ENCODE measurements at places on chromosomes 5 and 9. TPM values are rescaled to one million over a fixed set of nuclear protein-coding genes. Genes with fewer than 3 reads are reported as not detected.

GRCh38 chr9:121399883-121400607, 30.0 kb upstream of the STOM start:
- peak; percentile 92 for DNase-seq

Gene XRCC4
- total RNA-seq: 17.2 TPM

Gene TMEM38B
- 19.3 TPM for total RNA-seq

- DNase-seq: no peak
Observed at GRCh38 chr5:87354496-87354895, 58.2 kb downstream of the CCNH start.

- no peak for DNase-seq
Observed at GRCh38 chr5:163889369-163889768, 383.9 kb downstream of the MAT2B start.

Gene ADAMTS13
- 2.3 TPM for total RNA-seq

Gene LRRC26
- total RNA-seq: not detected

DNA sequence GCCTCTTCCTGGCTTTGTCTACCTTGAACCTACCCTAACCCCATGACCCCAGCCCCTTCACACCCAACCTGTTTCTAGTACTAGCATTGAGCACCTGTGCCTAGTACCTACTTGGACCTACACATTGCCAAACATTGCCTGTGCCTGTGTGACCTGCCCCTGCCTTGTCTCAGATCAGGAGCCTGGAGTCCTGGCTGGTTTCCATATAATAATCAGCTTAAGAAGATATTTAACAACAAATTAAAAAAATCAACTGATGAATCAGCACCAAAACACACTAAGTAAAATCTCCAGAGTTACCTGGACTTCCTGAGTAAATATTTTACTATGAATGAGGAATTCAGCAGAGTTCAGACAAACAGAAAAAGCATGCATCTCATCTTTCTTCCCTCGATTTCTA, 17.7 kb downstream of the LPAR1 start:
- DNase-seq: no peak

GRCh38 chr5:10468256-10468655, 26.6 kb downstream of the ROPN1L start:
- no peak for DNase-seq

Gene FGF18
- total RNA-seq: 0.06 TPM

GRCh38 chr5:171954721-171955120, 51.7 kb downstream of the FBXW11 start:
- DNase-seq: no peak

- DNase-seq: no peak
Observed at GRCh38 chr5:39948341-39948740, 523.6 kb upstream of the DAB2 start.

GRCh38 chr9:83775932-83776331, 41.6 kb downstream of the GKAP1 start:
- DNase-seq: no peak

DNA sequence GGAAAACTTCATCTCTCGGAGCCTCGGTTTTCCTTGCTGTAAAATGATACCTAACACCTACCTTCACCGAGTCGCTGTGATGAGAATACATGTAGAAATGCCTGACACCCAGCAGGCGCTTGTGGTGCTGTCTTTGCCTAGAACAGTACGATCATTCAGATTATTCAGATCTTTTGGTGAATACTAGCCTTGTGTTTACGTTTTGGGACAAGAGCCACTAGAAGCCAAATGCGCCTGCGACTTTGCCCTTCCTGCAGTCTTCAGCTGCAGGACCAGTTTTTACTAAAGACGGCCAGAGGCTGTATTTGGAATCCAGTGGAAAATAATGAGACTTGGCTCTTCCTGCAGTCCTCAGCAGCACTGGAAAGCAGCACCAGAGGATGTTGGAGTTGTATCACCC, 189.6 kb downstream of the TRIO start:
- DNase-seq: no peak

GRCh38 chr9:27447031-27447683, 76.9 kb upstream of the IFNK start:
- no peak for DNase-seq

DNA sequence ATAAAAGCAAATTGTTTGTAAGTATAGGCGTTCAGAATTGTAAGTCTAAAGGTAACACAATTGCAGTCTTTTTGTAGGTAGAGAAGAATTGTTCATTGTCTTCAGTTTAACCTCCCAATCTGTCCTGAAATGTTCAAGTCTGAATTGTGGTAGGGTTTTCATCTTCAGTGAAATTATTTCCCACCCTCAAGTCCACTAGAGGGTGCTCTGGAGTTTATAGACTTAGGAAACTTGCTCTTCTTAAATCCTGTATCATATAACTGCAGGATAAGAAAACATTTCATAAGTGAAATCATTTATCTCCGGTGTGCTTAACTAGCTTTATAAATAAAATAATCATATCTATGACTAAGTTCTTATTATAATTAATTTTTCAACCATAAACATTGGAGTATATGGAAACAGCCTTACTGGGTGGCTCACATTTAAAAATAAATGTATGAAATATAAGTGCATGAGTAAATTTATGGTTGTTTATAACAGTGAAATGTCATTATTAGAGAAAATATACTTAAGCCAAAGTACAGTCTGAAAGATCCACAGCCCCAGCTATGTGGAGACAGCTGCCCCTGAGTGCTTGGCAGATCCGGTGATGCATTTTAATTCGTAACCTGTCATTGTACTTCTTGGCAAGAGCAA, 182.4 kb upstream of the OTULINL start:
- DNase-seq: peak; percentile 74

Gene MYMK
- not detected for total RNA-seq

Gene EIF4E1B
- total RNA-seq: not detected

GRCh38 chr9:15262581-15262980, 44.4 kb downstream of the TTC39B start:
- DNase-seq: no peak

Gene KCNV2
- total RNA-seq: not detected

GRCh38 chr5:11650936-11651335, 253.3 kb downstream of the CTNND2 start:
- DNase-seq: no peak

Gene SMIM33
- not detected for total RNA-seq

Gene GAS1
- 159 TPM for total RNA-seq

Gene FSTL4
- 0.26 TPM for total RNA-seq

DNA sequence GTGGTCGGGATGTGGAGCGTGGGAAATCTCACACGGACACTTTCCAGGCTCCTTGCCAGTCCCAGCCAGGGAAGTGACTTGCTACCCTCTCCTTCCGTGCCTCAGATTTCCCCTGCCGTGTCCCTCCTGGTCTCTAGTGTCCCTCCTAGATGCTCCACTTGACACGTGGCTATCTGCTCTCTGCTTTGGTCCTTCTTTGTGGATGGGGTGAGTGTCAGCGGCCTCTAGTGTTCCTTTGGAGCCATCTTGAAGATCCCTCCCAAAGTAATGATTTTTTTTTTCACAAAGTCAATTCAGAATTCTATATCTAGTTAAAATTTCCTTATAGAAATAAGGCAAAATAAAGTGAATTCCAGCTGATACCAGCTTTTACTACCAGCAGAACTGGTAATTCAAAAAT, 117.7 kb downstream of the MRPL36 start:
- DNase-seq: no peak

GRCh38 chr9:130606887-130607600, 27.7 kb downstream of the FUBP3 start:
- DNase-seq: no peak

- DNase-seq: no peak
Observed at GRCh38 chr5:64570395-64570996, 64.7 kb downstream of the RGS7BP start.

DNA sequence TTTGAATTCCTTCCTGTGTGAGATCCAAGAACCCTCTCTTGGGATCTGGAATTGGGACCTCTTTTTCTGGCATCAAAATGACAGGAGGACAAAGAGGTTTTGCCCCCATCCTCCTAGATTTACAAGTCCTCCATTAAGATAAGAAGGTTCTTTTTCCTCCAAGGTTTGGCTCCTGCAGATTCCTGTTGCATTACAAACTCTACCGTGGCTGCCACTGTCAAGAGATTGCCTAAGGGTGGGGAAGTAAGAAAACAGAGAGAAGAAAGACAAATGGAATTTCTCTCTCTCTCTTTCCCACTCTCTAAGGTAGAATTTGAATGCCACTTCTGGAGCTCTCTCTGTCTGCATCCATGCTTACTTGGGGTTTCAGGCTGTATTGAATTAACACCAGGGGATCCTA, 12.0 kb upstream of the SVEP1 start:
- no peak for DNase-seq

Gene PTTG1
- 291 TPM for total RNA-seq

- no peak for DNase-seq
Observed at GRCh38 chr5:34031966-34032365, 11.0 kb downstream of the C1QTNF3 start.

DNA sequence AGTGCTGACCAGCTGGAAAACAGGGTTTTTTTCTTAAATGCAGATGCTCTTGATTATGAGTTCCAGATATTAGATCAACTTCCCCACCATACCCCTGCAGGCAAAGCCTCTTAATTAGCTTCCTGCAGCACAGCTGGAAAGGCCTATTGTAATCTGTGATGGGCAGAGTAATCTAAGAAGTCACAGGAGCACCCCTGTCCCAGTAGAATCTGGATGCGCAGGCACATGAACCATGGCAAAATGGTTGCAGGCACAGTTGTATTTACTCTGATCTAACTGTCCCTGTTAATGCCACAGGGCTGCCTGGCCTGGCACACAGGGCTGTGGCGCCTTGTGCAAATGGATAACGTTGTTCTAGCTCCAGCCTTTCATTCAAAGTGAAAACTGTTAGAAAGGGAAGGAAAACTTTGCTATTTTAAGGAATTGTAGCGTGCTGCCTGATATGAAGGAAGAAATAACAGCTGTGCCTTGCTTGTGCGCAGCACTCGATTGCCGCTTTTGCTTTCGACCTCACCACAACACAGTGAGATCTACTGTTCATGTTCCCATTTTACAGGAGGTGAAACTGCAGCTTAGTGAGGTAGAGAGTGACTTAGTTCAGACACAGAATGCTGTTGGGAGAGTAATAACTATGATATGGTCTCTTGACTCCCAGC, 2.3 kb downstream of the TGFBI start:
- no peak for DNase-seq

Gene PSAT1
- total RNA-seq: 24.8 TPM

- DNase-seq: no peak
Observed at GRCh38 chr5:178360222-178360925, 127.8 kb upstream of the PHYKPL start.

- no peak for DNase-seq
Observed at GRCh38 chr9:95201206-95201605, 116.3 kb downstream of the FANCC start.

DNA sequence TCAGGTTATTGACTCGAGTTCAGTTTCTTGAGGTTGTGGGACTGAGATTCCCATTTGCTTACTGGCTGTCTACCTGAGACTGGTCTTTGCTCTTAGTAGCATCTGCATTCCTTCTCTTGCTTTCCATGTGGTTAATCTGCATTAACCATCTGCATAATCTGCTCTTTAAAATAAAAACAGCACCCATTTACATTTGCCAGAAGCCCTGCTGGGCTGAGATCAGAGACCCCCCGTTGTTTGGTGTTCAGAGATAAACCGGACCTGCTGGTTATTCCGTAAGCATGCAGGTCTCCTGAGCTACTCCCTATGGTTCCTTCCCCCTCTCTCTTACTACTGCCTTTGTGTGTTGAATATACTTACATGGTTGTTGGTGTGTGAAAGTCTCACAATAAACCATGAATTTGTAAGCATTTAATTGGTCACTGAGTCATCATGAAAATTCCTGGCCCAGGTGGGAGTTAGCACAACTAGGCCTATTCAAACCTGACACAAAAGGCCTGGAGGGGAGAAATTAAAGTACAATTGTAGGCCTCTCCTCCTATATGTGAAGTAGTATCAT, 396.7 kb downstream of the MRPS30 start:
- no peak for DNase-seq

Gene PAX5
- not detected for total RNA-seq

GRCh38 chr9:137034039-137034708, 2.3 kb upstream of the FUT7 start:
- no peak for DNase-seq

Gene C9orf153
- total RNA-seq: not detected

Gene CNTNAP3B
- not detected for total RNA-seq

Gene FOXD4
- 0.52 TPM for total RNA-seq

GRCh38 chr5:4480528-4481349, 659.4 kb upstream of the ADAMTS16 start:
- DNase-seq: no peak

Gene ORM1
- total RNA-seq: not detected

- DNase-seq: no peak
Observed at GRCh38 chr9:34400275-34400674, 23.6 kb upstream of the MYORG start.

Gene IER5L
- total RNA-seq: 10.7 TPM

Gene PRUNE2
- 88.1 TPM for total RNA-seq

Gene TAF11L5
- total RNA-seq: not detected

DNA sequence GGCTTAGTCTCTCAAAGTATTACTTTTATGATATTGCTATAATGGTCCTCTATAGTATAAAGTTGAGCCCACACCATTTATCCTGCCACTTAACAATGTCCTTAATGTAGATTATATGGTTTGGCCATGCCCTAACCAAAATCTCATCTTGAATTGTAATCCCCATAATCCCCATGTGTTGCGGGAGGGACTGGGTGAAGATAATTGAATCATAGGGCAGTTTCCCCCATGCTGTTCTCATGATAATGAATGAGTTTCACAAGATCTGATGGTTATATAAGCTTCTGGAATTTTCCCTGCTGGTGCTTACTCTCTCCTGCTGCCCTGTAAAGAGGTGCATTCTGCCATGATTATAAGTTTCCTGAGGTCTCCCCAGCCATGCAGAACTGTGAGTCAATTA, 498.8 kb downstream of the RAB3C start:
- no peak for DNase-seq

Gene FBP2
- not detected for total RNA-seq

- no peak for DNase-seq
Observed at GRCh38 chr5:150329881-150330876, 27.3 kb upstream of the TCOF1 start.

DNA sequence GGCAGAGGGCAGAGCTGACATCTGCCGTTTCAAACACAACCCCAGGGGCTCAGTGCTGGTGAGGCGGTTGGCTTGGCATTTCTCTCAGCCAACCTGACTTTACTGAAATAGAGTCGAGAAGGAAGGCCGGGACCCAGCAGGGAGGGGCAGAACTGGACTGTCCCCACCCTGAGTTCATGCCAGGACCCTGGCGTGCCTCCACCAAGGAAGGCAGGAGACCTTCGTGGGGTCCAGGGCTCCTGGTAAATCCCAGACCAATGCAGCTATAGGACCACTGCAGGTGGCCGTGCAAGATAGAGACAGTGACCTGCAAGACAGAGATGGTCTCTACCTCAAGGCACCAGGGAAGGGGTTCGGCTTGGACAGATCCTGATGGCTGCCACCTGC, 132.9 kb downstream of the ROR2 start:
- no peak for DNase-seq

Gene IFNA2
- not detected for total RNA-seq

DNA sequence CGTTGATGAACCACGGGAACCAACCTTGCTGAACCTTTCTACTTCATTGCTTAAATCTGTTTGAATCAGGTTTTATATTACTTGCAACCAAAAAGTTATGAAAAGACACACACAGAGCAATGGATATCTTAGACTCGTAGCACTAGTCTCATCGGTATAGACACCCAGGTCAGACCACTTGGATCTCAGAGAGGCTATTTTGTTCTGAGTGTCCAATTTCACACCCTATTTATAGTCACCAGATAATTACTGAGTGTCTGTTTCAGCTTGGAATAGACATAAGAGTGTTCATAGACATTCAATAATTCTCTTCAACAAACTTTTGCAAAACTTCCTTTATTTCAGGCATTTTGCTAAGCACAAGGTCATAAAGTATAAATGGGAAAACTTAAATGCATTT, 145.4 kb upstream of the EGFLAM start:
- DNase-seq: no peak

GRCh38 chr5:62577488-62577887, 1.1 kb upstream of the LRRC70 start:
- no peak for DNase-seq

Measured in LHCN-M2 (cell line).